Bronchus fibroblast of lung (primary cell): ENCODE measurements at places on chromosomes 7 and 10. TPM values are rescaled to one million over a fixed set of nuclear protein-coding genes. Genes with fewer than 3 reads are reported as not detected.

DENND2A gene
- 3.2 and 4.3 TPM in 2 replicates for total RNA-seq

TMEM178B gene
- under 0.01 TPM in 1 of 2 replicates, not detected in the other for total RNA-seq

C10orf143 gene
- total RNA-seq = 1.0 and 1.7 TPM in 2 replicates

HOXA3 gene
- 1.3 and 2.9 TPM in 2 replicates for total RNA-seq

PRKG1 gene
- total RNA-seq = 4.0 and 8.2 TPM in 2 replicates

PHTF2 gene
- total RNA-seq = 17.8 and 19.6 TPM in 2 replicates

CHN2 gene
- under 0.01 TPM in 1 of 2 replicates, not detected in the other for total RNA-seq

CFAP69 gene
- 0.30 and 0.67 TPM in 2 replicates for total RNA-seq

CYP2C18 gene
- total RNA-seq = not detected in 2 replicates

SORBS1 gene
- 0.34 and 0.59 TPM in 2 replicates for total RNA-seq

CYP26C1 gene
- total RNA-seq = 0.17 TPM in 1 of 2 replicates, not detected in the other

CLRN3 gene
- not detected in 2 replicates for total RNA-seq
